Skeletal muscle tissue (tissue), 5 donors: ENCODE measurements at places on chromosomes 6 and 20. TPM values are rescaled to one million over a fixed set of nuclear protein-coding genes. Genes with fewer than 3 reads are reported as not detected.

MROH8 gene
- total RNA-seq = 1.0 TPM

LY6G5C gene
- not detected for total RNA-seq

TAF11 gene
- total RNA-seq = 27.1 TPM

SNX3 gene
- 208 TPM for total RNA-seq

FBXO5 gene
- total RNA-seq = 4.7 TPM

SCUBE3 gene
- total RNA-seq = 0.52 TPM

UCKL1 gene
- 15.7 TPM for total RNA-seq

PLCB4 gene
- total RNA-seq = 6.3 TPM

CTCFL gene
- not detected for total RNA-seq

RNF114 gene
- 35.0 TPM for total RNA-seq

RAB32 gene
- 35.5 TPM for total RNA-seq

ANGPT4 gene
- total RNA-seq = under 0.01 TPM

ID4 gene
- total RNA-seq = 12.5 TPM

LY86 gene
- 6.8 TPM for total RNA-seq

ELOVL4 gene
- 2.1 TPM for total RNA-seq

BEND6 gene
- not detected for total RNA-seq

TLDC2 gene
- total RNA-seq = under 0.01 TPM

HELZ2 gene
- 12.5 TPM for total RNA-seq

SYNDIG1 gene
- total RNA-seq = 2.6 TPM

LPA gene
- not detected for total RNA-seq

SCGN gene
- total RNA-seq = 1.0 TPM

TFAP2C gene
- total RNA-seq = not detected

DDX43 gene
- not detected for total RNA-seq

ADGRF5 gene
- 26.1 TPM for total RNA-seq

MUC21 gene
- not detected for total RNA-seq

HLA-E gene
- total RNA-seq = 98.6 TPM

FANCE gene
- total RNA-seq = 21.9 TPM

TSHZ2 gene
- total RNA-seq = 9.9 TPM

C6orf163 gene
- total RNA-seq = 4.2 TPM

MYBL2 gene
- 3.1 TPM for total RNA-seq

STK4 gene
- total RNA-seq = 17.7 TPM

IYD gene
- total RNA-seq = not detected
